A673 (cell line): ENCODE measurements at places on chromosomes 3 and 15.

GRCh38 chr3:124407260-124407659 lies 323.0 kb upstream of the UMPS start:
- DNase-seq = no peak

DNA sequence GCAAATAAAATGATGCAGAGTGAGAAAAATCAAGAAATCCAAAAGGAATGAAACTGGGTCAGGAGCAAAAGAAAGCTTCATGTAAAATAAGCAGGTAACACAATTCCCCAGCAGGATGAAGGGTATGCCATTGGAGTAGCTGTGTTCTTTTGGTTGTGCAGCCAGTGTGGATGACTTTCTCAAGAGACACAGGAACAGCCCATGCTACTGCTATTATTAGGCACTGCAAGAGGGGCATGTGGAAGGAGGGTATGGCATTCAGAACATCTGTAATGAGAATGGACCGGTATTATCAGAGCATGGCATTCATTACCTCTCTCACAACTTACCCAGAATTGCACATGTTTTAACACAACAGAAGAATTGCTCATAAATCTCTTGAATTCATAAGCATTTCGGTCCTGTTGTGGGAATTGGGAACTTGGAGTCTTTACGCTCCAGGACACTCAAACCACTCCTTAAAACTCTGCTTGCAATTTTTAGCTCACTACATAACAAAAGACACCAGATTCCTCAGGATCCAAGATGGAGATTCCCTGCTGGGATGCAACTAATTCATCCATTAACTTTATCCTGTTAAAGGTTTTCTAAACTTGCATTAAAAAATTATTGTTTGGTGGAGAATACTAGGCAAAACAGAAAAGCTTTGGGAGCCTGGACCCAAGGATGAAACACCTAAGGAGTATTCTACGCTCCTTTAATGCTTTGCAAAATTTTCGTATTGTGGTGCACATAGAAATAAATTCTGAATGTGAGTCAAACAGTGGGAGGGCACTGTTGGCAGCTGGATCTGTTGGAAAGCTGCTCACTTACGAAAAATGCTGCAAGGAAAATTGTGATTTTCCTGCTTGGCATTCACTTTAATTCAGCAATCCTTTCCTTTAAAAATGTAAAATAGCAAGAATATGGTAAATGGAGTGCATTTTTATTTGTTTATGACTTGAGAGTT lies 34.6 kb upstream of the CDIN1 start:
- peak; percentile 41 for DNase-seq

- no peak for DNase-seq
Measured at GRCh38 chr3:23739536-23739935, 66.2 kb upstream of the UBE2E1 start.

DNA sequence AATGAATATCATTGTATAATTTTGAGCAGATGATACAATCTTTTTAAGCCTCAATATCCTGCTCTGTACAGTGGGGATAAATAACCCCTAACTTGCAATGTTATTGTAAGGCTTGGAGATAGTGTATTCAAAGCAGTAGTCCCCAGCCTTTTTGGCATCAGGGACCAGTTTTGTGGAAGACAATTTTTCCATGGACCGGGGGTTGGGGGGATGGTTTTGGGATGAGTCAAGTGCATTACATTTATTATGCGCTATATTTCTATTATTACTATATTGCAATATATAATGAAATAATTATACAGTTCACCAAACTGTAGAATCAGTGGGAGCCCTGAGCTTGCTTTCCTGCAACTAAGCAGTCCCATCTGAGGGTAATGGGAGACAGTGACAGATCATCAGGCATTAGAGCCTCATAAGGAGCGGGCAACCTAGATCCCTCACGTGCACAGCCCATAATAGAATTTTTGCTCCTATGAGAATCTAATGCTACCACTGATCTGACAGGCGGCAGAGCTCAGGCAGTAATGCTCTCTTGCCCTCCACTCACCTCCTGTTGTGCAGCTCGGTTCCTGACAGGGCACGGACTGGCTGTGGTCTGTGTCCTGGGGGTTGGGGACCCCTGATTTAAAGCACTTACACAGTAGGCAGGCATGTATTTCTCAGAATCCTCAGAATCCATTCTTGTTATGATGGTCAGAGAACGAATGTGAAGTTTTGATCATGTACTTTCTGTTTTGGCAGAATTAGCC lies 102.2 kb downstream of the PTPRG start:
- no peak for DNase-seq

- DNase-seq = no peak
Measured at GRCh38 chr3:14289590-14290461, 111.2 kb downstream of the LSM3 start.

- peak; percentile 40 for DNase-seq
Measured at GRCh38 chr3:29453284-29454001, 172.6 kb downstream of the RBMS3 start.

GRCh38 chr3:48248095-48248850 lies 7.4 kb downstream of the ZNF589 start:
- peak; percentile 75 for DNase-seq

DNA sequence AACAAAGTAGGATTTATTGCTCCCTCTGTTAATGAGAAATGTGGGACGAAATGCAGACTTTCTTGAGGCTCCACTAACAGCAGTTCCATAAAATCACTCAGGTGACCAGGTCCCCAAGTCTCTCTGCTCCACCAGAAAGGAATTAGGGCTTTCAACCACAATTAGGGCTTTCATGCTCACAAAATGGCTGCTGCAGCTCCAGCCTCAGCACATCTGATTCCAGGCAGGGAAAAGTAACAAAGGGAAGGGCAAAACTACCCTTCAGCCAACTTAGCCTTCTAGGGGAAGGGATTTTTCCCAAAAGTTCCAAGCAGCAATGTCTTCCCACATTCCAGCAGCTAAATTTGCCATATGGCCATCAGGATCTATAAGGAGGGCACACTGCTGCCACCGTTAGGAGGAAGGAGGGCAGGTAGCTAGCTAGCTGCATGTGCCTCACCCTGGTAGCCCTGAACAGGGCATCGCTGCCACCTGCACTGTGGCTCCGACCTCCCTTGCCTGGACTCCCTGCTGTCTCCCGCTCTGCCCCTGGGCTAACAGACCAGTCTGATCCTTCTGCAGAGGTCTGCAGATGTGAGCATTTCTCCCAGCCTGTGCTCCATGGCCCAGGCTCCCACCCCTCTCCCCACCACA lies 12.8 kb downstream of the CFAP100 start:
- DNase-seq = no peak

- DNase-seq = no peak
Measured at GRCh38 chr3:193845144-193845543, 252.1 kb downstream of the OPA1 start.

DNA sequence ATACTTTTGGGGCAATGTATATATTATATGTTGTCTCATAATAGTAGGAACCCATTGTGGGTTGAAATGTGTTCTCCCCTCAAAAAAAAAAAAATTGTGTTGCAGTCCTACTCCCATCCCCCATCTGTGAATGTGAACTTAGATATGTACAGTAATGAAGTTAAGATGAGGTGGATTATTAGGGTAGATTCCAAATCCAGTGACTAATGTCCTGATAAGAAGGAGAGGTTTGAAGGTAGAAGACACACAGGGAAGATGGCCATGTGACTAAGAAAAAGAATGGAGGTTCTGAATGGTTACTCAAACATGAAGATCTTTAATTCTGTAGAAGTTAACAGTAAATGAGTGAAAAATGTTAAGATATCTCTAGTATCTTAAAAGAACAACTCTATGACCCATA lies 3.0 kb upstream of the ATOSA start:
- DNase-seq = no peak

DNA sequence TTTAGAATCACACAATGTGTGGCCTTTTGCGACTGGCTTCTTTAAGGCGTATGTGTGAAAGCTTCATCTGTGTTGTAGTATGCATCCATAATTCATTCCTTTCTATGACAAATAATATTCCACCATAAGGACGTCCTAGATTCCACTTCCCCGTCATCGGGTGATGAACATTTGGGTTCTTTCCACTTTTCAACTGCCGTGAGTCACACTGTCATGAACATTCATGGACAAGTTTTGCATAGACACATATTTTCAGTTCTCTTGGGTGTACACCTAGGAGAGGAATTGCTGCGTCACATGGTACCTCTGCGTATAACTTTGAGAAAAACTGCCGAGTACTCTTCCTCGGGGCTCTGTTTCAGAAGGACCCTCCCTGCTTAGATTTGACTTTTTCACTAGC lies 97.3 kb downstream of the TOP2B start:
- DNase-seq = no peak

- DNase-seq = no peak
Measured at GRCh38 chr3:188557235-188557634, 403.3 kb downstream of the LPP start.

GRCh38 chr15:92402751-92403150 lies 9.1 kb downstream of the ST8SIA2 start:
- DNase-seq = no peak

DNA sequence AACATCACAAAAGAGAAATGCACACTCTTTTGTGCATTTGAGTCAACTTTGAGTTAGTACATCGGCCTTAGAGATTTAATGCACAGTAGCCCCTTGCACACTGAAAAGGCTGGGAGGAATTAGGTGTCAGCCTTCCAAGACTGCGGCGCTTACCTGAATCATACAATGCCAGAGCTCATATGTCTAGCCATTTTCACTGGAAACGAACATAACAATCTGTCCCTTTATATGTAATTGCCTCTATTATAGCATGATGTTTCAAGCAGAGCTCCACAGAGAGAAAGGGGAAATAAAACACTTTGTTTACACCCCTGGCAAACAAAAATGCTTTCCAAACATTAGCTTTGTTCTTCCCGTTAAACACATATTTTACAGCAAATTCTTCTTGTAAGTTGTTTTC lies 315.7 kb upstream of the SLCO3A1 start:
- DNase-seq = no peak

- no peak for DNase-seq
Measured at GRCh38 chr15:49438962-49439631, 16.1 kb downstream of the FGF7 start.

DNA sequence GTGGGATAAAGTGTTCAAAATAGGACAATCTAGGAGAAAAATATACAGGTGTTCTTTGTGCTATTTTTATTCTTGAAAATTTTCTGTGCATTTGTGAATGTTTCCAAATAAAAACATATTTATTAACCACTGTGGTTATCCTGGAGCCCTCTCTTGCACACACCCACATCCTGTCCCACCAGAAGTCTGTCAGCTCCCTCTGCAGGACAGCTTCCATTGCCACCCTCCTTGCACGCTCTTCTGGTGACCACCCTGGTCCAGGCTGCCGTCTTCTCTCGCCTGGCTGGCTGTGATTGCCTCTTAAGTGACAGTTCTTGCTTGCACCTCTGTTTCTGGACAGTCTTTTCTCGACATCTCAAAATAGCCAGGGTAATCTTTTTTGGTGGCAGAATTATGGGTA lies 394.0 kb downstream of the LRTM1 start:
- DNase-seq = no peak

- peak; percentile 42 for DNase-seq
Measured at GRCh38 chr3:94069194-94069813, 6.4 kb downstream of the NSUN3 start.

DNA sequence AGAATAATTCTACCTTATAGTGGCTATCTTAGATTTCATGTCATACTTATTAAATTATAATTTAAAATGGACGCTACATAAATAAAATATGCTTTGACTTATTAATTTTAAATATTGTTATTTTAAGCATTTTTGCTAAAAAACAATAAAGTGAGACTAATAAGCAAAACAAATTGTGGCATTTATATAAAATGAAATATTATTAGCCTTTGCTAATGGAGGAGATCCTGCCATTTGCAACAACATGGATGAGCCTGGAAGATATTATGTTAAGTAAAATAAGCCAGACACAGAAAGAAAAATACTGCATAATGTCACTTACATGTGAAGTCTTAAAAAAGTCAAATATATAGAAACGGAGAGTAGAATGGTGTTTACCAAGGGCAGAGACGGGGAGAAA lies 54.8 kb upstream of the PIK3R4 start:
- DNase-seq = no peak

GRCh38 chr3:13477943-13478342 lies 2.2 kb upstream of the HDAC11 start:
- no peak for DNase-seq

DNA sequence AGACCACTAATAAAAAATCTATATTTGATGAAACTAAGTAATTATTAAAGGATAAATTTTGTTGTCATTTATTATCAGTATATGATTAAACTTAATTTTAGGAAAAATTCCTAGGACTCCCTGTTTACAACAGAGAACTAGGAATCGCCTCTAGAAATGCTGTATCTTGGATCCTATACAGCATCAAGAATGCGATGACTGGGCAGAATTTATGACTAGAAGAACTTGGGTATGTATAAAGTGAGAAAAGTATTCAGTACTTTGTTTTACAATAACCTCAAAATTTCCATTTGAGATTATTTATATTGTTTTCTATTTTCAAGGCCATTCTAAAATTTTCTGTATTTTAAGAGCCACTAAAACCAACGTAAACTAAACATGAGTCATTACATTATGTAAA lies 82.3 kb upstream of the AGTR1 start:
- no peak for DNase-seq

DNA sequence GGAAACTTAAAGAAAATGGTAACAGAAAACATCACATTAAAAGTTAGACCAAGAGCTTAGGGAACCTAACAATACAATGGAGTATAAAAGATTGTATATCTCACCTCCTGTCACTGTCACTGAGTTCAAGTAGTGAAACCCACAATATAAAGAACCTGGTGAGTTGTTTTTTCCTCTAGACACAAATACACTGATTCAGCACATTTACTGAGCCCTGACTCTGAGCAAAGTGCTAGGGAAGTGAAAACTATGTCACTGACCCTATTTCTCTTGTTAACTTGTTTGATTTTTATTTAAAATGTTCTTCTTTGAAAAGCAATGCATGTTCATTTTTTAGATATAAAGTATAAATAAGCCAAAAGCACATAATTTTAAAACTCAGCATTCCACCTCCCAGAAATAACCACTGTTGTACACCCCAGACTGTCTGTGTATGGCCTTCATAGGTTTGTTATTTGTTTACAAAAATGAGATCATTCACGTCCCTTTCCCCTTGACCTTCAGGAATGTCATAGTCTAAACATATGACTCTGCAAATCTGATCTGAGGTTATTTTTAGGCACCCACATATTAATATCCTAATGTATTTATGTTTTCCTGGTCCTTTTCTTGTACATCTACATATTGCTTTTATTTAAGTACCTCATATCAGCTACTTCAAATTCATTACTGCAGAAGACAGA lies 69.2 kb upstream of the CSTA start:
- DNase-seq = no peak

- no peak for DNase-seq
Measured at GRCh38 chr15:39539466-39539865, 41.4 kb upstream of the THBS1 start.

DNA sequence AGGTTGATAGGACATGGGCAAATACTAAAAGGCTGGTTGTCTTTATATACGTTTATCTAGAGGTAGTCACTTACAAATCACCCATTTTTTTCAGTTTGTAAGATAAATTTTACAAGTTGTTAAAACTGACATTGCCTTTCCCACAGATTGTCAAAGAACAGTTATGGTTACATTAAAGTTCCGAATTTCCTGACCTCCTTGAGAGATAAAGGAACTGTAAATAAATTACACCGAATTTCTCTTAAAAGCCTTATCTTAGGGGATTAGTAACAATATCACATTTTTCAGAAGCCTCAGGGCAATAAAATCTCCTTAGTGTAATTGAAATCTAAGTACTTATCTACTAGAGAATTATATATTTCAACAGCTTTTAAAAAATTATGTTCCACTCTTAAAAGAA lies 49.5 kb downstream of the ZPLD1 start:
- DNase-seq = peak; percentile 17

- no peak for DNase-seq
Measured at GRCh38 chr3:72812201-72812600, 36.0 kb downstream of the SHQ1 start.

GRCh38 chr3:39961230-39961629 lies 151.8 kb downstream of the MYRIP start:
- DNase-seq = no peak
